Amygdala (tissue), 56 donors: ENCODE measurements at places on chromosomes 12 and 14.

GRCh38 chr12:77133566-77133965 is 68.2 kb upstream of the E2F7 start:
- DNase-seq = no peak

GRCh38 chr14:95524706-95525512 is 8.5 kb upstream of the SYNE3 start:
- DNase-seq = no peak

- no peak for DNase-seq
These were observed 209.3 kb downstream of the AEBP2 start for GRCh38 chr12:19648591-19648990.

GRCh38 chr12:25186038-25186787 is 8.7 kb downstream of the DNAI7 start:
- DNase-seq = no peak

DNA sequence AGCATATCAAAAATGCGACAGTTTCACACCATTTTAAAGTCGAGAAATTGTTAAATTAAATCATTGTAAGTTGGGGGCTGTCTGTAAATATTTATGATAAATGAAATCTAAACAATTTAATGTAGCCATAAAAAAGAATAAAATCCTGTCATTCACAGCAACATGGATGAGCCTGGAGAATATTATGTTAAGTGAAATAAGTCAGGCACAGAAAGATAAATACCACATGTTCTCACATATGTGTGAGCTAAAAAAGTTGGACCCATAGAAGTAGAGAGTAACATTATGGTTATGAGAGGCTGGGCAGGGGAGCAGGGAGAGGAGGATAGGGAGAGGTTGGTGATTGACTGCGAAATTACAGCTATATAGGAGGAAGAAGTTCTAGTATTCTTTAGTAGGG is 135.9 kb downstream of the GARIN6 start:
- DNase-seq = no peak

DNA sequence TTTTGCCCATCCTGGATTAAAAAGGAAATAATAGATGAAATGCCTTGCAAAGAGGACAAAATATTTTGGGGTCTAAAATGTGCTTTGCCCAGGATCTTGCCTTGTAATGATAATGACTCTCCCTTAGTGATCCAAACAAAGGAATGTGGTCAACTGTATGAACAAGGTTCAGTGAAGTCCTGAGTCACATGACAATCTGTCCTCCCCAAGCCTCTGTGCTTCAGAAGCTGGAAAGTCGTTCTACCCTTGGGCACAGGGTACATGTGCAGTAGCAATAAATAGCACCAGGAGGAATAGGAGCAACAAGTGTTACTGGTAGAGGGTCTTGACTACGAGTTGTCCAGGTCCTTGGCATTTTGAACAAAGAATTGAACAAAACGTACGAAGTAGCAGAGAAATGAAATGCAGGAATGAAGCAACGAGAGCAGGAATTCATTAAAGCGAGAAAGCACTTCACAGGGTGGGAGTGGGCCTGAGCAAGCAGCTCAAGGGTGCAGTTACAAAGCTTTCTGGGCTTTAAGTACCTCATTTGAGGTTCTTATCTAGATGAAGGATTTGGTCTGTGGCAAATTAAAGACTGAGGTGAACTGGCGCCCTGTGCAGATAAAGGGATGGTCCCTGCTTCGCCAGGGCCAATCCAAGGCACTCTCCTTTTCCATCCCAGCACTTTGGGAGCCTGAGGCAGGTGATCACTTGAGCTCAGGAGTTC is 65.8 kb downstream of the RESF1 start:
- DNase-seq = no peak

DNA sequence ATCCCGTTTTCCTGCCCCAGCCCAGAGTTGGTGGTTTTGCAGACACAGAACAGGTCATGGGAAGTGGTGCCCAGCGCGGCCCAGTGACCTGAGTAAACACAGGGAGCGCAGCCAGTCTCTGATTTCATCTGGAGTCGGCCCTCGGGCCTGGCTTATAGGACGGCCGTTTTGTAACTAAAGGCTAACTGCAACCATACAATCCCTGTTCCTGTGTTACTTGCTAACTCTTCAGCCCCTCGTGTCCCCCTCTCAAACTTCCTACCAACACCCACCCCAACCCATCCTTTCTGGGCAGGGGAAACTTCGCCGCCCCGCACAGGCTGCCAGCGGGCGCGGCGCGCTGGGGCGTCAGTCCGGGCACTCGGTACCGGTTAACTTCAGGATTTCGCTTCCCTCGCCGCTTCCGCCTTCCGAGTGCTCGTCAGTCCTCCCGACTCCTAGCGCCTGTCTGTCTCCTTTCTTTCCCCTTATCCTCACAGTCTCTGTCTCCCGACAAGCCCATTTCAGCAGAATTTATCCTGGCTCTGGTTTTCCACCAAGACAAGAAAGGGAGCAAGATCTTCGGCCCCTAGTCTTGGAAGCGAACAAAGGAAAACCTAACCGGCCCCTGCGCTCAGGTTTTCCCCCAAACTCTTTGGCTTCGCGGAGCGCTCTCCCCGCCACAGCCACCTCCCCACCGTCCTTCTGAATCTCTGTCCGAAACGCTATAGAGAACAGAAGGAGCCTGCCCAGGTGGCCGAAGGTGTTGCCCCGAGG is 2.0 kb downstream of the SIX1 start:
- no peak for DNase-seq

DNA sequence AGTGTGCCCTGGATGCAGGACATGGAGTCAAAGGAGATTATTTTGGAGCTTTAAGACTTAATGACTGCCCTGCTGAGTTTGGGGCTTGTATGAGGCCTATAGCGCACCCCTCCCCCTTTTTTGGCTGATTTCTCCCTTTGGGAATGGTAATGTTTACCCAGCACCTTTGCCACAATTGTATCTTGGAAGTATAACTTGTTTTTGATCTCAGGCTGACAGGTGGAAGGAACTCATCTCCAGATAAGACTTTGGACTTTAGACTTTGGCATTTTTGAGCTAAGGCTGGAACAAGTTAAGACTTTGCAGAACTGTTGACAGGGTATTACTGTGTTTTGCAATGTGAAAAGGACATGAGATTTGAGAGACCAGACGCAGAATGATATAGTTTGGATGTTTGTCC is 110.5 kb downstream of the DERA start:
- no peak for DNase-seq

- DNase-seq = no peak
These were observed 136.0 kb downstream of the CRADD start for GRCh38 chr12:93813186-93813585.

- no peak for DNase-seq
These were observed 44.2 kb upstream of the DDX11 start for GRCh38 chr12:31029468-31029867.

DNA sequence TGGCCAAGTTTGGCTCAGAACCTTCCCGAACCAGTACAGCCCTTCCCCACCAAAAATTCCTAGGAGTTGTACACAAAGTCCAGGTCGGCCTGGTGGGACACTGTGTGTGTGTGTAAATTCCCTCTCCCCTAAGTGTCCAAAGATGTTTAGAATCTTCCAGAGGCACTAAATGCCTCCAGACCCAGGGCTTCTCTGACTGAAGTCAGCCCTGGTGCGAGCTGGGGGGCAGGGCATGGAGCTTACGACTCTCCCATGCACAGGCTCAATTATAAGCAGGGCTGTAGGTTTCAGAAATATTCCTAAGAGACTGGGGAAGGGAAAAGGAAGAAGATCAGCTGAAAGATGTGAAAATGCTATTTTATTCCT is 106.9 kb upstream of the ATF7IP start:
- no peak for DNase-seq

- no peak for DNase-seq
These were observed 1.1 kb downstream of the SERPINA10 start for GRCh38 chr14:94291906-94292525.

GRCh38 chr12:64404470-64405256 is 471 bp downstream of the XPOT start:
- DNase-seq = peak; percentile 81
